ENCODE measurements at places on chromosomes 13 and 19.

DNA sequence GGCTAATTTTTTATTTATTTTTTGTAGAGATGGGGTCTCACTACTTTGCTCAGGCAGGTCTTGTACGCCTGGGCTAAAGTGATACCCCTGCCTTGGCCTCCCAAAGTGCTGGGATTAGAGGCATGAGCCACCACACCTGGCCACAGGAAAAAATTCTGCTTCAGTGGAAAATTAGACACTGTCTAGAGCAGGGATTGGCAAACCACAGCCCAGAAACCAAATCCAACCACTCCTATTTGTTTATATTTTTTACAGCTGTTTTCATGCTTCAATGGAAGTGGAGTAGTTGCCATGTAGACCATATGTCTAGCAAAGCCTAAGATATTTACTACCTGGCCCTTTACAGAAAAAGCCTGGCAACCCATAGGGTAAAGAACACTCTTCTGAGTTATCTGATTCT lies 123.7 kb upstream of the MRI1 start:
- DNase-seq, result no peak

- no peak for DNase-seq
Observed at GRCh38 chr19:47331931-47332547, at the start of gene C5AR2. Gene C5AR2 (plus strand): TSS chr19:47332175. CDS start chr19:47340800, 8,625 bp downstream.

- DNase-seq, result peak; percentile 32
Observed at GRCh38 chr19:55691561-55692481, 16.8 kb downstream of the EPN1 start.

GRCh38 chr13:19657872-19658591 lies 24.6 kb downstream of the MPHOSPH8 start:
- no peak for DNase-seq

DNA sequence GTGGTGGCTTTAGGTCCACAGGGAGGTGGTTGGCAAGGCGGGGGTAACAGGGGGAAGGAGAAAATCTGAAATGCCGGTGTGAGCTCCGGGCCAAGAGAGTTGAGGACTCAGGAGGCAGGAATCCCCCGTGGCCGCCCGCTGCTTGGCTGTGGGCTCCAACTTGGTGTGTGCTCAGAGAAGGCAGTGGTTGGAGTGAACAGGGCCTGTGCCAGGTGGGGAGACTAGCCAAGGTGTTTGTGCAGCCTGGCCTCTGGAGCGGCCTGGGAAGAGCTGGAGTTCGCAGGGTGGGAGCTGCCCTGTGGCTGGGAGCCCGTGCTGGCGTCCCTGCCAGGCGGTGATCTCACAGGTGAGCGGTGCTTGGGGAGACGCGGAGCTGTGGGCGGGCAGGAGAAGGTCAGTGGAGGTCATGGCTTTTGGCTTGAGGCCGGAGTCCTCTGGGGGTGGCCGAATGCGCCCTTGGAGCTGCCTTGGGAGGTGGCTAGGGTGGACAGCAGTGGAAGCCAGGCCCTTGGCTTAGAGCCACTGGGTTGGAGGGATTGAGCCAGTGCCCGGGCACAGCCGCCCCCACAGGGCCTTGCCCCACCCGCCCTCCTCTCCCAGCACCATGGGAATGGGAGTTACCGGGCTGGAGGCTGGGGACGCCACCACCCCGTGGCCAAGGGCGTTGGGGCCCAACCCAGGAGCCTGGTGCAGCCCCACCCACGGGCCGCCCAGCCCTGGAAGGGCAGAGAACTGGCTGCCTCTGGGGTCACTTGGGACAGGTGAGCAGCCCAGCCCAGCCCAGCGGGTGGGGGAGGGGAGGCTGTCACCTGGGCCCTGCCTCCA lies 7.1 kb upstream of the CIRBP start:
- no peak for DNase-seq

GRCh38 chr13:98262292-98262691 lies 85.2 kb upstream of the RNF113B start:
- DNase-seq, result no peak

DNA sequence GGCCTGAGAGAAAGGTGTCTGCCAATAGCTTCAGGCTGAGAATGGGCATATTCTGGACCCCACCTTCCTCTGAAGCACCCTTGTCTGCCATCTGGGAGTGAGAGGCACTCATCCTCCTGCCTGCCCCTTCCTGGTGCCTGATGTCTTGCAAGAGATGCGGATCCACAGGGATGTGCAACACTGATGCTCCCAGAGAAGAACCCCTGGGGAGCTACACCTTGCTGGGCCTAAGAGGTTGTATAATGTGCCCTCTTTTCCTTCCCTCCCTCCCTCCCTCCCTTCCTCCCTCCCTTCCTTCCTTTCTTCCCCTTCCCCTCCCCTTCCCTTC lies 34.6 kb downstream of the ADPRHL1 start:
- DNase-seq, result no peak

GRCh38 chr19:32308431-32309077 lies 36.9 kb upstream of the ZNF507 start:
- DNase-seq, result no peak

DNA sequence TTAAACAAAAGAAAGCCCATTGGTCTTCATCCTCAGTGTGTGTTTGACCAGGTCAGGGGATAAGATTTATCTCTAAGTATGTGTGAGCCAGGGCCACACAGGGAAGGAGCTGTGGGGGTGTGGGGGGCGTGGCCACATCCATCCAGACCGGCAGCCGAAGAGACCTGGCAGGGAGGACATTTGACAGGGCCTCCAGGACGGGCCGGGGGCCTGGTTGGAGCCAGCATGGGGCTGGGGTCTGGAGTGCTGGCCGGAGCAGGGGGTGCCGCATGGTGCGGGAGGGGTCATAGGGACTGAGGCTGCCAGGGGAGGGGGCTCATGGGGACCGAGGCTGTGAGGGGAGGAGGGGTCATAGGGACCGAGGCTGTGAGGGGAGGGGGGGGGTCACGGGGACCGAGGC lies 20.4 kb upstream of the GNA15 start:
- DNase-seq, result no peak

DNA sequence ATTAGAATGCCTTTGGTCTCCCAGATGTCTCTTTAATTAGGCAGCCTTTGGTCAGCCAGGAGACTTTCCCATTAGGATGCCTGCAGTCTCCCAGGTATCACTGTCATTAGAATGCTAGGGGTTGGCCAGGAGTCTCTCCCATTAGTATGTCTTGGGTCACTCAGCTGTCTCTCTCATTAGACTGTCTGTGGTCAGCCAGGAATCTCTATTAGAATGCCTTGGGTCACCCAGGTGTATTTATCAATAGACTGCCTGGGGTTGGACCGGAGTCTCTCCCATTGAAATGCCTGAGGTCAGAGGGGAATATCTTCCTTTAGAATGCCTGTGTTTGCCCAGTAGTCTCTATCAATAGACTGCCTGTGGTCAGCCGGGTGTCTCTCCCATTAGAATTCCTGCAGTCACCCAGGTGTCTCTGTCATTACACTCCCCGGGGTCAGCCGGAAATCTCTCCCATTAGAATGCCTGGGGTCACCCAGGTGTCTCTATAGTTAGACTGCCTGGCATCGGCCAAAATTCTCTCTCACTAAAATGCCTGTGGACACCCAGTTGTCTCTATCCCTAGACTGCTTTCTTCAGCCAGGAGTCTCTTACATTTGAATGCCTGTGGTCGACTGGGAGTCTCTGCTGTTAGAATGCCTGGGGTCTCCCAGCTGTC lies 1460.3 kb downstream of the UQCRFS1 start:
- no peak for DNase-seq

DNA sequence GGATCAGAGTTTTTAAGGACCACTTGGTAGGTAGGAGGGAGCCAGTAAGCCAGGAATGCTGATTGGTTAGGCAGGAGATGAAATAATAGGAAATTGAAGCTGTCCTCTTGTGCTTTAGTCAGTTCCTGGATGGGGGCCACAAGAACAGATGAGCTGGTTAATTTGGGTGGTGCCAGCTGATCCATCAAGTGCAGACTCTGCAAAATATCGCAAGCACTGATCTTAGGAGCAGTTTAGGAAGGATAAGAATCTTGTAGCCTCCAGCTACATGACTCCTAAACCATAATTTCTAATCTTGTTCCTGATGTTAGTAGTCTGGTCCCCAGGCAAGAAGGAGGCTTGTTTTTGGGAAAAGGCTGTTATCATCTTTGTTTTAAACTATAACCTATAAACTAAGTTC lies 117.9 kb upstream of the GPR12 start:
- no peak for DNase-seq

- DNase-seq, result no peak
Observed at GRCh38 chr19:17797424-17798201, 2.7 kb downstream of the B3GNT3 start.

- DNase-seq, result no peak
Observed at GRCh38 chr13:37479916-37480315, 118.7 kb downstream of the POSTN start.

- DNase-seq, result peak; percentile 68
Observed at GRCh38 chr19:16185768-16186123, 536 bp downstream of the FAM32A start.

- DNase-seq, result no peak
Observed at GRCh38 chr13:85698256-85698655, 101.0 kb downstream of the SLITRK6 start.

- DNase-seq, result no peak
Observed at GRCh38 chr13:45120967-45121831, 889 bp downstream of the GTF2F2 start.

- no peak for DNase-seq
Observed at GRCh38 chr13:48042894-48043293, 5.4 kb downstream of the NUDT15 start.

- no peak for DNase-seq
Observed at GRCh38 chr13:79935121-79935520, 405.8 kb downstream of the SPRY2 start.

DNA sequence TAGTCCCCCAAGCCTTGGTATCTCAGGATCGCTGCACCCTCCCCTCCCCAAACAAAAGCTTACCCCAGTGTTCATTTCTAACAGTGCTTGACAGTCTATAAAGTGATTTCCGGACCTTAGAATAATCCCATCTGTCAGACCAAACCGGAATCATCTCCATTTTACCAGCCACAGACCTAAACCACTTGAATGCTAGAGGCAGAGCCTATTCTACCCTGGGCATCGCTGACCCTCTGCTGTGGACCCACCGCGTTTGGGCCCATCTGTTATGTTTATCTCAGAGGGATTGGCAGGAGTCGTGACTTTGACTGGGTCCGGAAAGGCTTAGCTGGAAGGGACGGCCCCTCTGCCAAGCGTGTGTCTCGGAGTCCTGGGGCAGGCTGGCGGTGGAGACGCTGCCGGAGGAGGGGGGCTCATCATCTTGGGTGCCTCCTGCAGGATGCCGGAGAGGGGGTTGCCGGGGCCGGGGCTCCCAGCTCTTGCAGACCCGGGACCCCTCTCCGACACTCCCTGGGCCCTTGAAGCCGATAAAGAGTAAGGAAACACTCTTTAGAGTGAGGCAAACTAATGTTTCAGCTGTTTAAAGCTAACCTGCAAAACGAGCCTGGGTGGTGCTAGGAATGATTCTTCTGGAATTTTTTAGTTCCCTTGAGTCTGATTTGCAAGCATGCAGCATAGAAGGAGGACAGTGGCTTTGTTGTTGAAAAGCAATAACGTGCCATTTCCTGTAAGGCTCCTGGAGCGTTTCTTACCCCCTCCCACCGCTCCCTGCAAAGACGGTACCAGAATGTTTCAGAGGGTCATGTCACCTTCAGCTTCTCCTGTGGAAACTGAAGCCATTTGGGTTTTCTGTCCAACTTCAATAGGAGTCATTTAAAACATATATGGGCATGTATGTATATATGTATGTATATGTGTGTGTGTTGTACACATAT lies 1.3 kb downstream of the SLC25A42 start:
- DNase-seq, result no peak

DNA sequence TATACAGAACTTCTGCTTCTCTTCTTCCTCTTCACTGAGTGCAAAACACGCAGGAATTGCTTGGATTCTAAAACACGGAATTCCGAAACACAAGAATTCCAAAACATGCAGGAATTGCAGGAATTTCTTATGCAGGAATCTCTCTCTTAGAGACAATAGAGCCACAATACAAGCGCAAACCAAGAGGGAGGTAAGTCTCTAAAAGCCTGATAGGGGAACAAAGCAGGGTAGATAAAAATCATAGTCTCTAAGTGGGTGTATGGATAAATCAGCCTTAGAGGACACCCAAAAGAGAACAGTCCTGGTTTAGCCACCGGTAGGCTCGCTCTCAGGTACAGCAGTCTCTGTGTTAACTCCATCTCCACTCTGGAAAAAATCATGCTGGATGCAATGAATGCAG lies 112.9 kb downstream of the LHFPL6 start:
- DNase-seq, result peak; percentile 45

GRCh38 chr13:18947376-18947977 lies 234.1 kb downstream of the TUBA3C start:
- DNase-seq, result no peak

- DNase-seq, result no peak
Observed at GRCh38 chr13:41981951-41982715, 21.2 kb upstream of the VWA8 start.

DNA sequence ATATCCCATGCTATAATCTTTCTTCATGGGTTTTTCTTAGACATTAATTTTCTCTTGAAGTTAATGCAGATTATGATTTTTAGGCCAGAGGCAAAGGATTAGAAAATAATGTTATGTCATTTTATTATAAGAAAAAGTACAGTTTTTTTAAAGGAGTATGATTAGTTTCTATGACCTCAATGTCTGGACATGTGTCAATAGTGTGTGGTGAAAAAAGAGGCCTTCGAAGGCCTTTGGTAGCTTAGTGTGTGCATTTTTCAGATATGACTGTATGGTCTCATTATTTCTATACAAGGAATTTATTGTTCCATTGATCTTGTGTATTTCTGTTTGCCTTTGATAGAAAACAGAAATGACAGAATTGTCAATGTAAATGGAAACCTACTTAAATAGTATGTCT lies 195.6 kb downstream of the GPC5 start:
- no peak for DNase-seq

GRCh38 chr13:60627071-60627686 lies 230.2 kb downstream of the TDRD3 start:
- peak; percentile 69 for DNase-seq

- DNase-seq, result peak; percentile 45
Observed at GRCh38 chr19:13302526-13303270, 152.5 kb downstream of the IER2 start.

DNA sequence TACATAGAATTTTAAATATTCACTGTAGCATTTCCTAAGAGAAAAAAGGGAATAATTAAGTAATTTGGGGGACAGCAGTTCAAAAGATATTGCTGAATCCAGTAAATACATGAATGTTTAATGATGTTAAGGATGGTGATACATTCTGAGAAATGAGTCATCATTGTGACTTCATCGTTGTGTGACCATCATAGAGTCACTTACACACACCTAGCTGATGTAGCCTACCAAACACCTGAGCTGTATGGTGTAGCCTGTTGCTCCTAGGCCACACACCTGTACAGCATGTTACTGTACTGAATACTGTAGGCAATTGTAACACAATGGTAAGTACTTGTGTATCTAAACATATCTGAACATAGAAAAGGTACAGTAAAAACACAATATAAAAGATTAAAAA lies 34.8 kb downstream of the ATP7B start:
- DNase-seq, result no peak

GRCh38 chr19:48461982-48462655 lies 6.7 kb downstream of the KCNJ14 start:
- peak; percentile 92 for DNase-seq
